Uterus (tissue), 4 donors: ENCODE measurements at places on chromosomes 3 and 15.

DNA sequence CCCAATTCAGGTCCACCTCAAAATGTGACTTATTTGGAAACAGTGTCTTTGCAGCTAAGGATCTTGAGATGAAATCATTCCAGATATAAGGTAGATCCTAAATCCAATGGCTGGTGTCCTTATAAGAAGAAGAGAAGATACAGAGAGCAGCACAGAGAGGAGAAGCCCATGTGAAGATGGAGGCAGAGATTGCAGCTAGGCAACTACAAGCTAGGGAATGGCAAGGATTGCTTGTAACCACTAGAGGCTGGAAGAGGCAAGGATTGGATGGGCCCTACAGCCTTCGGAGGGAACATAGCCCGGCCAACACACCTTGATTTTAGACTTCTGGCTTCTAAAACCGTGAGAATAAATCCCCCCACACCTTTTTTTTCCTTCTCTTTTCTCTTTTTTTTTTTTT, 38.5 kb downstream of the SYN2 start:
- no peak for DNase-seq

DNA sequence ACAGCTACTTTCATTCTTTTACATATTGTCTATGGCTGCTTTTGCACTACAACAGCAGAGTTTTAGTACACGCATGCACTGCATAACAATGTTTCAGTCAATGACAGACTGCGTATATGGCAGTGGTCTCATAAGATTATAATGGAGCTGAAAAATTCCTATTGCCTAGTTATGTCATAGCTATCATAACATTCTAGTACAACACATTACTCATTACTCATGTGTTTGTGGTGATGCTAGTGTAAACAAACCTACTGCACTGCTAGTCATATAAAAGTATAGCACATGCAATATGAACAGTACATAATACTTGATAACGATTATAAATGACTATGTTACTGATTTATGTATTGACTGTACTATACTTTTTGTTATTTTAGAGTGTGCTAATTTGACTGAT, 47.9 kb downstream of the QTRT2 start:
- no peak for DNase-seq

DNA sequence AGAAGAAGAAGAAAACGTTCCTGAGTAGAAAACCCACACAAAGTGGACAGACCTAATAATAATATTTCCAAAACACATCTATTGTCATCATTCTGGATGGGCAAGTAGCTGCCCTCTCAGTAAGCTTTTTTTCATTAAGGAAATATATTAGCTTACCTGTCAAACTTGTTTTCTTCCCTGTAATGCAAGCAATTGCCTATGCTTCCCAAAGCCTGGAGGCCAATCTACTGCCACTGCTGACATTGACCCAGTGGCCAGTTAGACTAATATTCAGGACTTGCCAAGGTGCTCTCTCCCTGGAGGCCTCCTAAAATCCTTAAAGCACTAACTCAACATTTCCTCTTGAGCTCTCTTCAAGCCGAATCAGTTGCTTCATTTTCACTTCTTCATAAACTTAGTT, 86.7 kb downstream of the TAMM41 start:
- no peak for DNase-seq

- no peak for DNase-seq
Observed at GRCh38 chr15:81060907-81061306, 60.2 kb downstream of the TLNRD1 start.

DNA sequence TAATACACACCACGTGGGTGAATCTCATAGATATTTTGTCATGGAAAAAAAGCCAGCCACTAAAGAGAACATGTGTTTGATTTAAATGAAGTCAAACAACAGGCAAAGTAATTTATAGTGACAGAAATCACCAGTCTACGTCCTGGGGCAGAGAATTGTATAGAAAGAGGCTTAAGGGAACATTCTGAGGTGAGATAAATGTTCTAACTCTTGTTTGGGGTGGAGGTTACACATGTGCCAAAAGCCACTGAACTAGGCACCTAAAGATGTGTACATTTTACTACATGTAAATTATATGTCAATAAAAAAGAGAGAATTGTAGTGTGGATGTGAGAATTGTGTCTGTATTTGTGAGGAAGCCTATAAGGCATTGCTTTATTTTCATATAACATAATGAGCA, 184.9 kb downstream of the NEK10 start:
- no peak for DNase-seq

DNA sequence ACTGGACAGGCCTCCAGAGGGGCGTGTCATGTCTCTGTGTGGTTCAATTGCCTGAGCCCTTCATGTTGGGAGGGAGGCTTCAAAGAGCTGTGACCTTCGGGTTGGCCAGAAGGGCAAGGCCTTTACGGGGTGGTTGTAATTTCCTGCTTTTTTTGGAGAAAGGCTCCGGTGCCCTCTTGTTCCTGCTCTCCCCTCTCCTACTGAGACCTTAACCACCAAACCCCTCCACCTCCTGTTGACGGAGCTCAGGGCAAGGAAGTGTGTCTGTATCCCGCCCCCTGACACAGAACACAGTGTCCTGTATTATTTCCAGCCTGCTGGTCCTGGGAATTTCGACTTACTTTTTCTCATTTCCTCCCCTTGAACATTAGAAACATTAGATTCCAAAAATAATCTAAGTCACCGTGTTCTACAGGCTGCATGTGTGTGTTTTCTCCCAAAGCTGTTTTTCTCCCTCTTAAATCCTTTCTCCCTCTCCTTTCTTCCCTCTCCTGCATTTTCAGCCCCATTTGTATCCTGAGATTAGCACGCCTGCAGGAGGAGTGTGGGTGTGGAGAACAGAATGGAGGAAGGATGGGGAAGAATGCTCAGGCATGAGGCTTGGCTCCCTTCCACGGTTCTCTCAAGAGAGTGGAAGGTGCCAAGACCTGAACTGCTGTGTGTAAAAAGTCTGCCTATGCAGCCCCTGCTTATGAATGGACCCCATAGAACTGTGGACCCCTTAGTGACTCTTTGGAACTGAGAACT, 285.4 kb upstream of the ROPN1 start:
- DNase-seq = peak; percentile 75

DNA sequence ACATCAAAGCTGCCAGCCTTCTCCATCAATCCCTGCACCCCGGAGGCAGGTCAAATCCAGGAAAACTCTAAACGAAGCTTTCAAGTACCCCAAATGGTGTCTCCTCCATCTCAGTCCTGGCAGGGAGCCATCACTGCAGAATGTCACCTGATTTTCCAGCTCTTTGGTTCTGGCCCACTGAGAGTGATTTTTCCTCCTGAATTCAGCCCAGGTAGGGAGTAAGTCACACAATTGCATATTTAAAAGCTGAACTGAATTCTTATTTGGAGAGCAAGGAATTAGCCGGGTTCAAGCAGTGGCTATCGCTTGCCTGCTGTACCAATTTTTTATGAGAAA, 5.3 kb downstream of the RFTN1 start:
- DNase-seq = no peak

- no peak for DNase-seq
Observed at GRCh38 chr3:161413855-161414210, 42.5 kb upstream of the SPTSSB start.

GRCh38 chr15:49870472-49870871, 248.6 kb downstream of the ATP8B4 start:
- no peak for DNase-seq

DNA sequence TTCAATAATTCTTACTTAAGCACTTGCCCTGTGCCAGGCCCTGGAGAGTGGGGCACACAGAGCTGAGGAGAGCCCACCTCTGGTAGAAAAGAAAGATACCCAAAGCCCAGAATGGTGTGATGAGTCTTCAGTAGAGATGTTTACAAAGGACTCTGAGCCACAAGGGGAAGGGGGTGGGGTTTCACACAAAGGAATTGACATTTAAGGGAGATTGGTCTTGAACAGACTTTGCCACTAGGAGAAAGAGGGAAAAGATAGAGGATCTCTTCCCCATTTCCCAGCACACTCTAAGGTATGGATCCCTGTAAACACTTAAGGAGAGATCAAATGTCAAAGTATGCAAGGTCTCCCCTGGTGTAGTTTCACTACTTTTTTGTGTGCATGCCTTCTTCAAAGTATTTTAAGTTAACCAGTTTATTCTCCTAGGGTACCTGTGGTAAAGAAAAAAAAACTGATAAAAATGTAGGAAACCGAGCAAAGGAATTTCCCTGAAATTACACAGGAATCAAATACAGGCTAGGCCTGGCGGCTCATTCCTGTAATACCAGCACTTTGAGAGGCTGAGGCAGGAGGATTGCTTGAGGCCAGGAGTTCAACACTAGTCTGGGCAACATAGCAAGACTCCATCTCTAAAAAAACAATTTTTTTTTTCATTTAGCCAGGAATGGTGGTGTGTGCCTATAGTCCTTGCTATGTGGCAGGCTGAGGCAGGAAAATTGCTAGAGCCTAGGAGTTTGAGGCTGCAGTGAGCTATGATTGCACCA, 117.6 kb upstream of the SKOR1 start:
- no peak for DNase-seq

- no peak for DNase-seq
Observed at GRCh38 chr15:84862214-84862975, 22.1 kb upstream of the SLC28A1 start.

GRCh38 chr3:16092923-16093322, 81.6 kb upstream of the GALNT15 start:
- DNase-seq = no peak

DNA sequence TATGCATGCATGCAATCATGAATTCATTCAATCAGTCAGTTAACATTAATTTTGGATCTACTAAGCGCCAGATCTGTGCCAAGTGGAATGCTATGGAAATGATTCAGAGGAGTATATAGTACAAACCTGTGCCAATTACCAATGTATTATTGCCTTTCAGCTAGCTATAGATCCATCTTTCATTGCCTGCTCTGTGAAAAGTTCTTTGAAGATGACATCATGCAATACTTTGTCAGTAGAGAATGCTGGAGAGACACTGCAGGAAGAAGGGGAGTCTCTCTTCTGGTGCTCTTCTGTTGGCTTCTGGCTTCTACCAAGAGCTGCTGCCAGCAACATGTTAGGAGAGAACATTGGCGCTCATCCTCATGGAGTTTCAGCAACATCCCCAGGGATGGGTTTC, 81.0 kb upstream of the LMCD1 start:
- DNase-seq = no peak

DNA sequence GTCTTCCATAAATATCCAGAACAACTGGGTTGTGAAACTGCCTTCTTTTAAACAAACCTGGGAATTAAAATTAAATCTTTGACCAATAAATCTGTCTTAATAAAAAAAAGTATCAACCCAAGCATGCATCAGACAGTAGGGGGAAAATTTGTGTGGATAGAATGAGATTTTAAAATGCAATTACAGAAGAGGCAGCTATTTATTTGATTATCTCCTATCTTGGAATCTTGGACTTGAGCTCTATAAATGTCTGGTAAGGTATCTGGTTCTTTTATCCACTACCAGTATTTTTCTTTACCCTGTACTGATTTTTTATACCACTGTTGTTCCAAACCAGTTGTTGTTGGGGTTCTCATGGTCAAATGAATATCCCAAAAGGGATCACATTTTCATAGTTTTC, 157.6 kb upstream of the VEPH1 start:
- no peak for DNase-seq

DNA sequence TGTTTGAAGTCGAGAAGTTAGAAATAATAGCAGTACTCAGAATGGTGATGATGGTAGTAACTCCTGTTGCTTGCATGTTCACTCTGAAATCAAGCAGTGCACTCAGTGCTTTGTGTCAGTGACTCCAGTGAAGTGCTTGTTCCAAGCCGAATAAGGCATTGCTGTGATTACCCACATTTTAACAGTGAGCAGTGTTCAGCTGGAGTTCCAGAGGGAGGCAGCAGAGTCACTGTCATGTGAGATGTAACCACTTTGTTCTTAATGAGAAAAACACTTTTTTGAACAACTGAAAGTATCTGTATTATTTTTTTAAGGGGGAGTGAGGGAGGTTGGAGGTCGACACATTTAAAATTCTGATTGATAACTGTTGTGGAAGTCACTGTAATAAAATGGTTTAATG, 3.7 kb downstream of the MDFIC2 start:
- DNase-seq = no peak

DNA sequence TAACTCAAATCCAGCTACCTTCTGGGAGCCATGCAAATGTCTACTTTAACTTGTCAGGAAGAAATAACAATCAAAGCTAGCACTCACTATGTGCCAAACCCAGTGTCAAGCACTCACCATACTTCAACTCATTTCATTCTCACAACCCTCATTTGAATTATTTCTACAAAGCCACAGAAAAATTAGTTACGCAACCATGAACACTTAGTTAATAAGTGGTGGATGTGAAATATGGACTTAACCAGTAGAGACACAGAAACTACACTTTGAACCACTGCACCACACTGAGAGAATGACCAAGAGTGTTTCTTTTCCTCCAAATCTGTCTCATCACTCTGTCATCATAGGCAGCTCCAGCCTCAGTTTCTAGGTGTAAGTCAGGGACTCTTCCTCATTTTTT, 91.0 kb upstream of the MBNL1 start:
- DNase-seq = no peak

DNA sequence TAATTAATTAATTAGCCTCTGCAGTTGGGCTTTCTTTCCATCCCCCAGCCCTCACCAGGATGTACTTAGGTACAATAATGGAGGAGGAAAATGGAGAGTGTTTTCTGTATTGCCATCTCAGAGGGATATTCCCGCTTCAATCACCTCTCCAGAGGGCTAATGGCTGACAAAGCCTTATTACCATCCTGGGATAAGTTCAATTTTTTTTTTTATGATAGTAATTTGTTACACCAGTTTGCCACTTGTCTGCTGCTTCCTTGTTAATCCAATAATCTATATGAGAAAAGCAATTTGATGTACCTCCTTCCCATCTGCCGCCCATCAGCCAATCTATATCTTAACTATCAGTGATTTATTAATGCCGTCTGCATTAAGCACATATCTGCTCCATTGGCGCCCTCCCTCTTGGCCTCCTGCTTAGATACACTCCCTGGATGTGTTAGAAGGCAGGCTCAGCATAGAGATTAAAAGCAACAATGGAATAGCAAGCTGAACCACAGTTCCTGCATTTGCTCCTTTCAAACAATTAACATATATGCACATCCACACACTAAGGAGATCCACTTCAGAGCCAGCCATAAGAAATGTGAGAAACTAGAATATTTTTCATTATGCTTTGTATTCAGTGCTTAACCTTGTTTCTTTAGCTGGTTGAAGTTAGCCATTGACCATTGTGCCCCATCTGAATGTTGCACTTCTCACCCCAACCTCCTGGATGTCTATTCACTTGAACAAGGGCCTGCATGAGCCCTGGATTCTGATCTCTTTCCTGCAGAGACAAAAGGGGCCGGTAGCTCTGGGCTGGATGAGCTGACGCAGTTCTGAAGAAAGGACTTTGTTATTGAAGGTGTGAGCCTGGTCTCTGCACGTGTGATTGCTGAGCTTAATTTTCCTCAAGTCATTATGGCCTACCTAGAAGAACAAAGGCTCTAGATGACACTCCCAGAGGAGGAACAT, 237.3 kb upstream of the GAP43 start:
- DNase-seq = no peak

GRCh38 chr3:2861120-2861519, 249.1 kb downstream of the IL5RA start:
- DNase-seq = no peak

- DNase-seq = peak; percentile 67
Observed at GRCh38 chr3:52090131-52090932, 34.0 kb upstream of the DUSP7 start.
